ENCODE measurements at places on chromosomes 16 and 17. TPM values are rescaled to one million over a fixed set of nuclear protein-coding genes. Genes with fewer than 3 reads are reported as not detected.

DNA sequence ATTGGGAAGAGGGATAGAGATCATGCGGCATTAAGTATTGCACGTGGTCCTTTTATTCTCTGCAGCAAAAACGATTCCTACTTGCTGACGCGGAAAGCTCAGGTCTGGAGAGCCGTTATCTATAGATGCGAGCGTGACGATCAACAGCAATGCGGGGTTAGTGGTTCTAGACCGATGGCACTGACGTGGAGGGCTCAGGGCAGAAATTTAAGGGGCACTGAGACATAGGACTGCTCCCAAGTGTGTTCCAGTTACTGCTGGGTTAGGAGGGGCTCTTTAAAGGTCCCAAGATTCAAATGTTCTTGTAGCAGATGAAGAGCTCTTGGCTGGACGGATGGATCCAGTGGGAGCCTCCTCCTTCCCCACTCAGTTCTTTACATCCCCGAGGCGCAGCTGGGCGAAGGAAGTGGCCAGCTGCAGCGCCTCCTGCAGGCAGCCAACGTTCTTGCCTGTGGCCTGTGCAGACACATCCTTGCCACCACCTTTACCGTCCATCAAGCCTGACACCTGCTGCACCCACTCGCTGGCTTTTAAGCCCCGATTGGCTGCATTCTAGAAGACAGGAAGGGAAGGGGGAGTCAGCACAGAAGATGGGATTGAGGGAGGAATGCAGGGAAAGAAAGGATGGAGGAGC is 732 bp upstream of the EXOSC6 start:
- no peaks in the 10 kb centered on the region for H3K27me3 ChIP-seq
- peak overlapping the region; percentile 56 for H3K27ac ChIP-seq
- no peak overlapping the region for H3K4me3 ChIP-seq
- peaks cover 32% of the 10 kb centered on the region for H3K4me1 ChIP-seq
- no peak for DNase-seq

GRCh38 chr17:76672270-76672851 is 28.8 kb upstream of the ST6GALNAC1 start:
- peak overlapping the region; percentile 73 for H3K4me3 ChIP-seq
- H3K36me3 ChIP-seq, result no peaks in the 10 kb centered on the region
- peaks cover 31% of the 10 kb centered on the region for H3K4me1 ChIP-seq
- H3K27ac ChIP-seq, result peak overlapping the region; percentile 86
- H3K27me3 ChIP-seq, result no peaks in the 10 kb centered on the region

- H3K4me1 ChIP-seq, result peaks cover 6% of the 10 kb centered on the region
- peaks cover 20% of the 10 kb centered on the region for H3K27me3 ChIP-seq
- DNase-seq, result no peak
- no peak overlapping the region for H3K4me3 ChIP-seq
- H3K27ac ChIP-seq, result no peak overlapping the region
These were observed 293.8 kb downstream of the HS3ST3B1 start for GRCh38 chr17:14594690-14595089.

- no peak for DNase-seq
- H3K27me3 ChIP-seq, result no peaks in the 10 kb centered on the region
- no peak overlapping the region for H3K4me3 ChIP-seq
- no peaks in the 10 kb centered on the region for H3K4me1 ChIP-seq
- H3K27ac ChIP-seq, result no peak overlapping the region
These were observed 6.5 kb downstream of the ODF4 start for GRCh38 chr17:8345951-8346665.

HP gene
- total RNA-seq, result 11.3 TPM

Data from T-cell (primary cell).